Activated CD8-positive, alpha-beta T cell treated with anti-CD3 and anti-CD28 coated beads, Interleukin-2, amount 10 ng/mL, durations not matched to agents 7 days and 5 days (primary cell): ENCODE measurements at places on chromosomes 1 and 21.

DNA sequence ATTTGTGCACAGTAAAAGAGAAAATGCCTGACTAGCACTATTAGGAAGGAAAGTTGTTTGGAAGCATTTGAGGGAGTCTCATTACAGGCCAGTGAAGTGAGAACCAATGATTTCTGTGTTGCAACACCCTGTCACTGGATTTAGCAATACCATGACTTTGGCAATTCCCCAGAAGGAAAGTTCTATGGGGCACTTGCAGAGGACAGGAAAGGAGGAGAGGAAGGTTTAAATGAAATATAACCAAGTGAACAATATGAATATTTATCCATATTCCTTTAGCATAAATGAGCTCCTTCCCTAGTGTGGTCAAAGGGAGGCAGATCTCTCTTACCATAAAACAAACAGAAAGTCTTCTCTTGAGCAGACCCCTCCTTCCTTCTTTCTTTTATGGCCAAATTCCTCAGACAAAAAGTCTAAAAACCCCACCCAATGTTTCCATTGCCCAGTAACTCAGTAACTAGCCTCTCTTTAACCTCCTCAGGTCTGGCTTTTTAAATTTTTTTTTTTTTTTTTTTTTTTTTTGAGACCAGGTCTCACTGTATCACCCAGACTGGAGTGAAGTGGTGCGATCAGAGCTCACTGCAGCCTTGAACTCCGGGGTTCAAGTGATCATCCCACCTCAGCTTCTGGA lies 5.5 kb downstream of the TLR5 start:
- H3K4me3 ChIP-seq: no peak overlapping the region
- H3K36me3 ChIP-seq: no peaks in the 10 kb centered on the region
- peaks cover 7% of the 10 kb centered on the region for H3K4me1 ChIP-seq

GRCh38 chr1:9388335-9389180 lies 95.9 kb downstream of the SPSB1 start:
- peaks cover 12% of the 10 kb centered on the region for H3K27me3 ChIP-seq
- DNase-seq: no peak
- H3K27ac ChIP-seq: no peak overlapping the region
- H3K36me3 ChIP-seq: no peaks in the 10 kb centered on the region
- H3K4me1 ChIP-seq: peaks cover 5% of the 10 kb centered on the region

DNA sequence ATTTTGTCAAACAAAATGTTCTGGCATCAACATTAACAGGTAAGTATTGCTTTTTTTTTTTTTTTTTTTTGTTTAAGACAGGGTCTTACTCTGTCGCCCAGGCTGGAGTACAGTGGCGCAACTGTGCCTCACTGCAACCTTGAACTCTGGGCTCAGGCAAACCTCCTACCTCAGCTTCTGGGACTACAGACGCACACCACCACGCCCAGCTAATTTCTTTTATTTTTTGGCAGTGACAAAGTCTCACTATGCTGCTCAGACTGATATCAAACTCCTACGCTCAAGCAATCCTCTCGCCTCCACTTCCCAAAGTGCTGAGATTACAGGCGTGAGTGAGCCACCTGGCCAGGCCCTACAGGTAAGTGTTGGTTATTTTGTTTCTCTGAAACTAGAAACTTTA lies 2.4 kb downstream of the TUT4 start:
- H3K4me1 ChIP-seq: peaks cover 23% of the 10 kb centered on the region
- H3K4me3 ChIP-seq: peak overlapping the region; percentile 26
- H3K27ac ChIP-seq: no peak overlapping the region
- no peak for DNase-seq
- H3K36me3 ChIP-seq: peaks cover 18% of the 10 kb centered on the region

DNA sequence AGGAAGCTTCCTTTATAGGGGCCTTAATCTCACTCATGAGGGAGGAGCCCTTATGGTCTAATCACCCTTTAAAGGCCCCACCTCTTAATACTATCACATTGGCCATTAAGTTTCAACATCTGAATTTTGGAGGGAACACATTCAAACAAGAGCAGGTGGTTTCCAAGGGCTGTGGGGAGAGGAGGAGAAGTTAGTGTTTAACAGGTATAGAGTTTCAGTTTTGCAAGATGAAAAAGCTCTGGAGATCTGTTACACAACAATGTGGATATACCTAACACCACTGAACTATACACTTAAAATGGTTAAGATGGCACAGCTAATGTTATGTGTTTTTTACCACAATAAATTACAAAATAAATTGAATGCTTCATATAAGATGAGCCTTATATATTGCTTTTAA lies 113.4 kb upstream of the DNAH14 start:
- H3K27me3 ChIP-seq: peaks cover 3% of the 10 kb centered on the region
- no peaks in the 10 kb centered on the region for H3K36me3 ChIP-seq
- no peaks in the 10 kb centered on the region for H3K4me1 ChIP-seq

DNA sequence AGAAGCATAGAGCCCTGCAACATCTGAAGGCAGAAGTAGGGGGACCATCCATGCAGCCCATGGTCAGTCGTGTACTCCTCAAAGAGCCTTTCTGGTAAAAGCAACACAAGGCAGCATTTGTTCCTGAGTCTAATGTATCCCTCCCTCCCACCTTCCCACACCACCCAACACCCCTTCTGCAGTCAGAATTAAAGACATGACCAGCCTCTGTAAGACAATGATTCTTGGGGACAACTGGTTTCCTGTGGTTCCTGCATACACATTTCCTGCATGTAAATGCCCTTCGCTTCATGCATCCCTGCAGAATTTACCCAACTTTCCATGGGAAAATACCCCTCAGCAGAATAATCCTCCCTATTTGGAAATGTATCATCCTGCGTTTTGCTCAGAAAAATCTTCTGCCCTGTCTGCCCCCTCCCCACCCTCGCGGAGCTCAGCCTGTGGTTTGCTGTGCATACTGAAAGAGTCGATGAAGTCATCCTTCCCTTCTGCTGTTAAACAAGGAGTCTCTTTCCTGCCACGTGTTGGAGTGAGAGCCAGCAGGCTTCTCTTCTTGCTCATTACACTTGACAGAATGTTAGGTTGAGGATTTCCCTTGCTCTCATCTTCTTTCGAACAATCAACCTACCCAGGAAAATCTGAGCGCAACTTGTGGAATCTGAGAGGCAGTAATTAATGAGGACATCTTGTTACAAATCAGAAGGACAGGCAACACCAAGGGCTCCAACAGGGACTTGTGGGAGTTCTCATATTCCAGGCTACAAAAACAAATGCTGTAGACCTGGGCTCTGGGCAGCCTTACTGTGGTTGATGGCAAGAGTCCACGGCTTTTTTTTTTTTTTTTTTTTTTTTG lies 4.7 kb downstream of the TNN start:
- H3K4me1 ChIP-seq: peaks cover 18% of the 10 kb centered on the region
- no peaks in the 10 kb centered on the region for H3K36me3 ChIP-seq
- H3K27me3 ChIP-seq: peaks cover 10% of the 10 kb centered on the region
- DNase-seq: peak; percentile 45

DNA sequence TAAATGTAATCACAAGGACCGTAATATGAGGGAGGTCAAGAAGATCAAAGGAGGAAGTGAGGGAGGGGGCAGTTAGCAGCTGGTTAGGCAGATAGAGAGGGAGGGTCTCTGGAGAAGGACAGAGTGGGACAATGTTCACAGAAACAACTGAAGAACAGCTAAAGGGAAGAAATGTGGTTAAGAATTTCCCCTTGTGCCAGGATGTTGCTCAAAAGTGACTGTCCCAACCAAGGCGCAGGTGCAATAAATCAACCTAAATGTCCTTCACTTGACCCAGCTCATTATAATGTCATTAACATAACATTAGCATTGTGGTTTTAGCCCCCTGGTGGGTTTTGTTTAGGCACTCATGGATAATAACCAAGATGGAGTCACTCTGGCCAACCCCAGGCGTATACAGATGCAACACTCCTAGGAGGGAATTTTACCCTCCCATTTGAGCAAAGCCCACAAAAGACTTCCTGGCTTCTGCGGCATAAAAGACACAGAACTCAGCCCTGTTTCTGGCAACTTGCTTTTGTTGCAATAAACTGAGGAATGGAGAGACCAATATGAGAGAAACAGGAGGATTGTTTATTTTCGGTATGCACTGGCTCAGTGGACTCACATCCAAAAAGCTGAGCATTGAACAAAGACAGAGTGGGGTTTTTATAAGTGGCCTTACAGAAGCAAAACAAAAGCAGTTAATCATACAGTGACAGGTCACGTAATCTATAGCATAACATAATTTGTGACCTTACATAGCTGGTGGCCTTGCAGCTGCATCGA lies 7.3 kb upstream of the CA6 start:
- DNase-seq: no peak
- H3K36me3 ChIP-seq: peaks cover 60% of the 10 kb centered on the region
- peaks cover 72% of the 10 kb centered on the region for H3K4me1 ChIP-seq
- peak overlapping the region; percentile 81 for H3K27ac ChIP-seq
